ENCODE measurements at places on chromosomes 12 and 14. TPM values are rescaled to one million over a fixed set of nuclear protein-coding genes. Genes with fewer than 3 reads are reported as not detected.

GRCh38 chr14:27253966-27254365 is 656.1 kb upstream of the NOVA1 start:
- ATAC-seq: no peak

Gene TTC6
- total RNA-seq: not detected

Gene AKAP3
- 3.0 TPM for total RNA-seq

DNA sequence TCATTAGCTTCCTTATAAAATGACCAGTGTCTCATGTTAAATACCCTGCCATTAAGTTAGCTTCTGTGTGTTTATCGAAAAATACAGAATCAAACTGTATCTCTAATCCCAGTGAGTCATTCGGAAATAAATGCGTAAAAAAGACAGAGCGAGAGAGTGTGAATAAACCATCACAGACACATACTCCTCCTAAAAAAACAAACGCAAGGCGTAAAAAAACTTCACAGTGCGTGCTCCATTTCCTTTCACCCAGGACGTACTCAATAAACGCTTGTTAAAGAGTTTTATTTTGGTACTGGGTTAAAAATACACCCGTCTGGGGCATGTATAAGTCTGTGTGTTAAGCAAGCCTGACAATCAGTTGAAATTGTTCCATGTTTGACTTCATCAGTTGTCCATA is 58.8 kb upstream of the ISM2 start:
- no peak for ATAC-seq

Gene TESPA1
- 3.2 TPM for total RNA-seq

Gene HPD
- total RNA-seq: 5.0 TPM

Gene PSME2
- 42.3 TPM for total RNA-seq

GRCh38 chr14:96039633-96040311 is 610 bp downstream of the C14orf132 start:
- ATAC-seq: peak; percentile 0

DNA sequence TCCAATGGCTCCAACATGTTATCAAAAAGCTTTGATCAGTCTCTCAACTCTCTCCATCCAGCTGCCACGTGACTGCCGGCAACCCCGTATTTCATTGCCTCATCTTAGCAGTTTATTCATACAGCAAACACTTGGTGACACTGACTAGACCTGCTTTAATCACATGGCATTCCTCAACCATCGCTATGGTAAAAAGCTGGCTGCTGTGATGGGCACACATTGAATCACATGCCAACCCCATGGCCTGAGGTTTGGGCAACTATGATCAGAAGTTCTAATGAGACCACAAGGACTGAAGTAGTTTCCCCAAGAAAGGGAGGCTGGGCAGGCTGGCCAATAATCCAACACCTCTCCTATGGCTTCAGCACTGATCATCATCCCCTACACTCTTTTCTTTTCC is 40.6 kb upstream of the TAS2R42 start:
- no peak for ATAC-seq

DNA sequence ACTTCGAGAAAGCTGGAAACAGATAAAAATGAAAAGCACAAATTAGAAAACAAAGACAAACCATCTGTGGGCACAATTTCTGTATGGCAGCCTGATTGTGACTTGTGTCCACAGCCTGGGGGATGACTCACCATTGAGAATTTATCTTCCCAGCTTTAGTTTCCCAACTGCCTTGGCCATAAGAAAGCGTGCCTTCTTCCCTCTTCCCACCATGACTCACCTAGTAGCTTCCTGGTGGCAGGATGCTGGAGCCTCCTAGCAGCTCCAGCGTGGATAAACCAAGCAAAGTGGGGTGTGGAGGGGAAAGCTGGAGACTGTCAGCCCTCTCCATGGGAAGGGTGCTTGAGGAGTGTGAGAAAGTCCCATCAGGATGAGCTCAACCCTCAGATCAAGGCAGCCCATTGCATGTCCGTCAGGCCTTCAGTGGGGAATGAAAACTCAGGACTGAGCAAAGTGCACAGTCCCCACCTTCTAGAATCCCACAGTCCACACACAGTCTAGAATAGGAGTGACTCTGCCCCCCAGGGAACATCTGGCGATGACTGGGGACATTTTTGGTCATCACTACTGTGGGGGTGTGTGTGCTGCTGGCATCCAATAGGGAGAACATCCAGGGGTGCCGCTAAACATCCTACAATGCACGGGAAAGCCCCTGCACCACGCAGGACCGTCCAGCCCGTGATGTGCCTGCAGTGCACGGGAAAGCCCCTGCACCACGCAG is 22.4 kb upstream of the SERPINA6 start:
- peak; percentile 72 for ATAC-seq

DNA sequence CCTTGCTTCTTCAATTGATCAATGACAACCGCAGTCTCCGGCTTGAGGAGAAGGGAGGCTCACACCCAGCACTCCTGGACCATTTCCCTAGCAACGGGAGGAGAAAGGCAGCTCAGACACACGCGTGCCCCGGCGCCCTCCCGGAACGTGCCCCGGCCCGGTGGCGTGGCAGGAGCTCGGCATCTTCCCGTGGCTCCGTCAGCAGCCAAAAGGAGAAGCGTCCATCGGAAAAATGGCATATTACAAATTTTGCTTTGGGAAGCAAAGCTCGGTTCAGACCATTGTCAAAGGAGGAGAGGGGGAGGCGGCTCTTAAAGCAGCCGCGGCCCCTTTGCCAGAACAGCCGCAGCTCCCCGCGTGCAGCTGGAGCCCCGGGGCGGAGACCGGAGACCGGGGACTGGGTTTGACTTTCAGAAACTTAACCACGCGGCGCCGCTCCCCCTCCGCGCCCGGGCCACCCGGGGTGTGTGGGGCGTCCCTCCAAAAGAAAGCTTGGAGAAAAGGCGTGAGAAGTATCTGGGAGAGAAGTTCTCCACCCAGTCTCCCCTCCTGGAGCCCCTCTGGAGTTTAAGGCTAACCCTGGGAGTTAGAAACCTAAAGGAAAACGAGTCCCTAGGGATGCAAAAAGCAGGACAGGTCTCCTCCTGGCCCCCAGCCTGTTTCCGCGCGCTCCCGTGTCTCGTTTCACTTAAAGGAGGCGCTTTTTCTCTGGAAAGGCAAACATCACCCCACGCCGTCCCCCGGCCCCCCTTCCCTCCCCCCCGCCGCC is 545 bp downstream of the PPFIA2 start:
- peak; percentile 25 for ATAC-seq

DNA sequence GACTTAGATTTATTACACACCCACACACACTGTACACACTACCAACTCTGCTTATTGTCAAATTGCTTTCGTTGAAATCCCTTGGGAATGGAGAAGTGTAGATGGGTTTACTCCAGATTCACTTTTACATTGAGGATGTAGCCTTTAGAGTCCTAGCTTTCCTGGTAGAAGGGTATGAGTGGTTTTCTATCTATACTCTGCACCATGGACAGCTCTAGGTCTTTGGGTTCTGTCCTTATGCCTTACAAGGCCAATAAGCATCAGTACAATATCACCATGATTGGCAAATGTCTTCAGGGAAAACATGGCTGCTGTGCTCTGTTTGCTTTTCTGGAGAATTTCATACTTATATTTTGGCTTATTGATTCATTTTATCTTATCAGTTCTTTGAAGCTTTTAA is 1063.9 kb downstream of the SLC6A15 start:
- no peak for ATAC-seq

- no peak for ATAC-seq
Measured at GRCh38 chr12:106601031-106601430, 18.2 kb downstream of the RFX4 start.

DNA sequence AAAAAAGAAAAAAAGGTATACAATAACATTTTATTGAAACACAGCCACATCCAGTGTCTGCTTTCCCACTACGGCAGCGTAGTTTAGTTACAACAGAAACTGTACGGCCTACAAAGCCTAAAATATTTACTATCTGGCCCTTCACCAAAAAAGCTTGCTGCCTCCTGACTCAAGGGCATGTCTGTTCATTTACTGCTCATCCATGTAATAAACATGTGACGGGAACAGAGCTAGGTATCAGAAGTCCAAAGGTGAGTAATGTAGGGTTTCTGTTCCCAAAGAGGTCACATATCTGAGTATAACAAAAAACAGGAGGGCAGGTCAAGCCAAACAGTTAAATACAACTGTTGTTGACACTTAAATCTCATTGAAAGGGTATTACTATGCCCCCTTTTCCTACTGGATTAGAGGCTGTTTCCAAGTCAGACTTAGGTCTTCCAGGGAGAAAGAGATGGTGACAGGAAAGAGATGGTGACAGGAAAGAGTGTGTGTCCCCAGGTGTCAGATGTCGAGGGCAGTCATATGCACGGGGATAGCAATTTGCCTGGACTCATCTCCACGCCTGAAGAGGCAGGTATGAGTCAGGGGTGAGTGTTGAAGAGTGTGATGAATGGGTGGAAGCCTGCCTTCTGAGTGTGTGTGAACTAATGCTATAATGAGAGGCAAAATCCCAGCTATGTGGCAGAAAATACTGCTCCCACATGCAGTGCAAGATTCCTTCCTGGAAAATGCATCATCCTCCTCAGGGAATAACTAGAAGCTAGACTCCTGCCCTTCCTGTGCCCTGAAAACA is 77.7 kb downstream of the MAP3K9 start:
- ATAC-seq: no peak

Gene GOLGA5
- 36.1 TPM for total RNA-seq

GRCh38 chr12:65343801-65344200 is 65.3 kb downstream of the MSRB3 start:
- no peak for ATAC-seq

Measured in gastroesophageal sphincter (tissue), 4 donors.